ENCODE measurements at places on chromosomes 1 and 21.

DNA sequence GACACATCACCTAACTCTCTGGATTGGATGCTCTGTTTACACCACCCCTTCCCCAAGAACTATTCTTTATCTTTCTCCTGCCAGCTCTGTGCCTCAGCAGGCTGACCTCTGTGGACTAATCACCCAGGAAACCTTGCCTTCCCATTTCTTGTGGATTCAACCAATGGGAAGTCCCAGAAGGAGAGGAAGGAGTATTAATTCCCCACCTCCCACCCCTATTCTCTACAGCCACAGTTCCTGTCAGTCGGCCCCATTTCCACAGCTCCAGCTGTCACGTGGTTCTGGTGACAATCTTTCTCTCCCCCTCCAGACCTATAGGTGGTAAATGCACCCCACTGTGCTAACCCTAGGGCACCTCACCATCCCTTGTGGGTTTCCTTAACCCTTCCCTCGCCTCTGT, 46.8 kb upstream of the SSBP3 start:
- DNase-seq = no peak

DNA sequence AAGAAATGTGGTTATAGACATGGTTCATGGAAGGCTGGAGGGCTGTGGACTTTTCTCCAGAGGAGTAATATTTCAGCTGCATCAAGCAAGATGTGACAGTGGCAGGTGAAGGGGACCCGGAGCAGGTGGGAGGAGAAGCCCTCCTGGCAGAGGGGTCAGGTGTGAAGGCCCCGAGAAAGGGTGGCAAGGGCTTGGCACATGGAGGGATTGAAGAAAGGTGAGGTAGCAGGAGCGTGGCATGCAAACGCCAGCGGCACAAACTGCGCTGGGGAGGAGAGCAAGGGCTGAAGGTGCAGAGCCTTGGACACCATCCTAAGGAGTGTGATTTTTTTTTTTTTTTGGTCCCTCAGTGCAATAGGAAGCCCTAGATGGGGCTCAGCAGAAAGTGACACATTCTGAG, 244.6 kb downstream of the TOMM20 start:
- no peak for DNase-seq

GRCh38 chr21:14088391-14088790, 122.4 kb downstream of the LIPI start:
- no peak for DNase-seq

- no peak for DNase-seq
Observed at GRCh38 chr1:81455481-81455880, 345.3 kb upstream of the ADGRL2 start.

DNA sequence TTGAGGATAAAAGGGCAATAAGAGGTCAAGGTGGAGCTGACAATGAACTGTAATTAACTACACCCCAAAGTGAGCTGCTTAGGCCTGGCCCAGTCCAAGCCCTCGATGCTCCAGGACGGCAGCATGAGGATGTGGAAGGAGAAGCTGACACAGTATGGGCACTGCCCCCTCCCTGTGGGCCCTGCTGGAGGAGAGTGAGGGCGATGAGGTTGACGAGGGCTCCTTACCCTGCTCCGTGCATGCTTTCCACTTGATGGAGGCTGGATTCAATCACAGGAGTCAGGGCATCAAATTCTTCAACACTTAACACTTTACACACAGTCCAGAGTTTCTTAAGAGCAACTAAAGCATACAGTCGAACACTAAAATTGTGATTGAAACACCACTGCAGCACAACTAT, 32.4 kb downstream of the COA6 start:
- no peak for DNase-seq

DNA sequence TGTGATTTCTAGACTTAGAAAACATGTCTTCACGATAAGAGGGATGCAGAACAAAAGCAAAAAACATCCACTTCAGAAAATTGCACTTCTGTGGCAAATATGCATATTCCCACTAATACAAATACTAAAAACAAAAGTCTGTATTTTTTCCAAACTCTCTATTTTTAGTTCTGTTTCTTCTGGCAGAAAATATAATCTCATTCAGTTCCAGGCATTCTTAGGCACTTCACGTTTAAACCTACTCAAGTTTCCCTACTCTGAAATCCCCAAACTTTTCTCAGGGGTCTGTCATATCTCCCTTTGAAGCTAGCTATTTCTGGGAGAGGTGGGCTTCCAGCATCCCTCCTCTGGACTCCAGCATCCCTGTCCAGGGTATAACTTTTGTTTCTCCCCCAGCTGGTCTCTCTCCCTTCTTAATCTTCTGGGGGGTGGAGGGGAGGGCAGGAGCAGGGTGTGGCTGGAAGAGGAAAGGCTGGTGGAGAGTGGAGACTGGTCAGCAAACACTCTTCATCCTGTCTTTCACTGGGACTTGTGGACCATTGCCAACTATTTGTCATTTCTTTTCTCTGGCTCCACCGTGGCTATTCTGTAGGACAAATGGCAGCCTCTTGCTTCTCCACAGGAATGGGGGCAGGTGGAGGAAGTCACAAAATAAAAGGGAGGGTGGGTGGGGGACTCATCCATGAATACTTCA, 19.6 kb upstream of the NCF2 start:
- DNase-seq = no peak

DNA sequence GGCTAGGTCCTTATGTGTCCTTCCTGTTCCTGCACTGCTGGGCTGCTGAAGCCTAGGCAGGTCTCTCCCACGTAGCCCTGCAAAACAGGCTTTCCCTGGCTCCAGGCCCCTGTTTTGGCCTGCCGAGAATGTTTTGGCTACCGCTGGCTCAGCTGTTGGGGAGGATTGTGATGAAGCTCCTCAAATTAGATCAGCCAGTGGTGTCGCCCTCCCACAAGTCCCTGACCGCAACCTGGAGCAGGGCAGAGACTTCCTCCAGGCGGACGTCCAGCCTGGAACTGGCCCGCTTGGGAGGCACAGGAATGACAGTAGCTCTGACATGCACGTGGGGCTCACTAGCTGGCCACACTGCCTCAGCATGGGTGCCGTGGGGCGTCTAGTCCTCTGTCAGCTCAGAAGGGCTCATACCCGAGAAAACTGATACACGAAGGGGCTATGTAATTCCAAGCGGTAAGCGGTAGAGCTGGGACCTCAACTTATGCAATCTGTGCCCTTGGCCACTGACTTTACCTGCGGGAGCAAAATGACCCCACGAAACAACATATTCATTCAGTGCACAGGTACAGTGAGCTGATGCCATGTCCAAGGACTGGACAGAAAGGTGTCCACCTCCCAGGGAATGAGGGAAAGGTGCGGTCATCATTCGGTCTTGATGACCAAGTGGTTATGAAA, 26.6 kb downstream of the DHRS3 start:
- no peak for DNase-seq

DNA sequence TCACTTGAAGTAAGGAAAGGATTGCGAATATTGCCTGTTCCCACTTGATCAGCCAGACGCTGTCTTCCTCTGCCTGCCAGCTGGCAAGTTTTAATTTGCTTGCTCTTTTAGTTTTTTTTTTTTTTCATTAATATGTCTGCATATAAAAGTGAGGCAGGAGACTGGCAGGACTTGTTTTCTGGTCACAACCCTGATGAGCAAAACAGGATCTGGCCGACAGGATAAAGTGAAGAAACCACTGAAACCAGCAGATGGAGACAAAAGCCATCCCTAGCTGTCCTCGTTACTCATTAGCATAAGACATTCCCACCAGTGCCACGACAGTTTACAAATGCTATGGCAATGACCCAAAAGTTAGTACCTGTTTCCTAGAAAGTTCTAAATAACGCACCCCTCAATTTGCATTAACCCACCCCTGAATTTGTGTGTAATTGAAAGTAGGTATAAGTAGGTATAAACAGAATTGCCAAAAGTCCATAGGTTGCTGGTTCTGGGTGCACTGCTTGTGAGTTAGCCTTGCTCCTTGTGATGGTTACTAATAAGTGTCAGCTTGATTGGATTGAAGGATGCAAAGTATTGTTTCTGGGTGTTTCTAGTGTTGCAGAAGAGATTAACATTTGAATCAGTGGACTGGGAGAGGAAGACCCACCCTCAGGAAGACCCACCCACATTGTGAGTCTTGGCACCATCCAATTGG, 60.8 kb downstream of the ZNF684 start:
- DNase-seq = peak; percentile 6

DNA sequence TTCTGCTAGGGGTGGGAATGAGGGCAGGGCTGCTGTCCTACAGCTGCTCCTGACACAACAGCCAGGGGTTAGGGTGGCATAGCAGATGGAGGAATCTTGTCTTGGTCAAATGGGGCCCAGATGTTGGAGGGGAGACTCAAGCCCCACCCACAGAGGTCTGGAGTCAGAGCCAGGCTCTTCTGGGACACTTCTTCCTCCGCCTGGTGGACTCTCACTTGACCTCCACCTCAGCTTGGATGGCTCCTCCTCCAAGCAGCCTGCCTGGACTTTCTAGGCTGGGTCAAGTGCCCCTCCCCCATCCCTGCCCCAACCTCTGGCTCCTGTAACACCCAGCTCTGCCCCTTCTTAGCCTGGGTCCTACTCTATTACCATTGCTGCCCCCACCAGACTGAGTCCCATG, 35.5 kb downstream of the EPHA2 start:
- DNase-seq = no peak

DNA sequence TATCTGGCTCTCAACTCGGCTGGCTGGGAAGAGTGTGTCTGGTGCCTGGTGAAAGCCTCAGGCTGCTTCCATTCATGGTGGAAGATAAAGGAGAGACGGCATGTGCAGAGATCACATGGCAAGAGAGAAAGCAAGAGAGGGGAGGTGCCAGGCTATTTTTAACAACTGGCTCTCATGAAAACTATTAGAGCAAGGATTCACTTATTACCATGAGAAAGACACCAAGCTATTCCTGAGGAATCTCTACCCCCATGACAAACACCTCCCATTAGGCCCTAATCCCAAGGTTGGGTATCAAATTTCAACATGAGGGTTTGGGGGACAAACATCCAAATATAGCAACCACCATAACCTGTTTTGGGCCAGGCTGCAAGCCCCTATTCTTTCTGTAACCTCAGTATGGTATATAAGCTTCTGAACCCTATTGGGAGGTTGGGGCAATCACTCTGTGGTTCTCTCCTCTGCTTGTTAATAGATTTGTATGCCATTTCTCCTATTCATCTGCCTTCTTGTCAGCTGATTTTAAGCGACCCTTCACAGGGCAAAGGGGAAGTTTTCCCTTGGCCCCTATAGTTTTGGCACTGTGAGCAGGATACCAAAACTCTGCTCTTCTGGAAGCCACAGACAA, 179.0 kb upstream of the TNR start:
- DNase-seq = no peak

DNA sequence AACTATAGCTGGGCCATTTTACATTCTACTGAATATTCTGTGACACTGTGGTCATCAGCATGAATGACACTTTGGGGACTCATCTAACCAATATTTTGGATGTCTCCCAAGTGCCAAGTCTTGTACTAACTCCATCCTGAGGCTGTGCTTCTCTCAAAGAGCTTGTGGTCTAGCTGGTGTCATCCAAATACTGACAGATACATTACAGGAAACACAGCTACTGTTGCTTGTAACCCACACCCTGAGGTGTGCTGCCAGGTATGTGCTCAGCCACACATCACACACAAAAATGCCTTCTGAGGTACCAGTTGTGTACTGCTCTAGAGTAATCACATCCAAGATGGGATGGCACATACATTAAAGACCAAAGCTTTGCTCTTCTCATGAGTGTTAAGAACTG, 81.6 kb downstream of the ST6GALNAC5 start:
- no peak for DNase-seq

- peak; percentile 47 for DNase-seq
Observed at GRCh38 chr1:237032029-237032428, 10.0 kb upstream of the RYR2 start.

DNA sequence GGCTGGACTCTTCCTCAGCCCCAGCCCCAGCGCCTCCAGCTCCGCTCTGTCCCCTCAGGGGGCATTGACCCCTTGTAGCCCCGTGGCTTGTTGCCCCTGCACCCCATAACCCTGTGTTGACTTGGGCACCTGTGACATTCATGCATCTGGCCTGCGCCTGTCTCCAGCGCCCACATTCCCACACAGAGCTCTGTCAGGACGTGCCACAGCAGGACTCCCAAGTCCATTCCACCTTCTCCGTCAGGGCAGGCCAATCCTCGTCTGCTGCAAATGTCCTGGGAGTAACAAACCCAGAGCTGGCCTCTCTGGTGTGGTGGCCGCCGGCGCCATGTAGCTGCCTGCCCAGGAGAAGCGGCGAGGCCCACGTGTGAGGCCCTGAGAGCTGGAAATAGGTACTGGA, 60.6 kb downstream of the AGPAT3 start:
- no peak for DNase-seq

DNA sequence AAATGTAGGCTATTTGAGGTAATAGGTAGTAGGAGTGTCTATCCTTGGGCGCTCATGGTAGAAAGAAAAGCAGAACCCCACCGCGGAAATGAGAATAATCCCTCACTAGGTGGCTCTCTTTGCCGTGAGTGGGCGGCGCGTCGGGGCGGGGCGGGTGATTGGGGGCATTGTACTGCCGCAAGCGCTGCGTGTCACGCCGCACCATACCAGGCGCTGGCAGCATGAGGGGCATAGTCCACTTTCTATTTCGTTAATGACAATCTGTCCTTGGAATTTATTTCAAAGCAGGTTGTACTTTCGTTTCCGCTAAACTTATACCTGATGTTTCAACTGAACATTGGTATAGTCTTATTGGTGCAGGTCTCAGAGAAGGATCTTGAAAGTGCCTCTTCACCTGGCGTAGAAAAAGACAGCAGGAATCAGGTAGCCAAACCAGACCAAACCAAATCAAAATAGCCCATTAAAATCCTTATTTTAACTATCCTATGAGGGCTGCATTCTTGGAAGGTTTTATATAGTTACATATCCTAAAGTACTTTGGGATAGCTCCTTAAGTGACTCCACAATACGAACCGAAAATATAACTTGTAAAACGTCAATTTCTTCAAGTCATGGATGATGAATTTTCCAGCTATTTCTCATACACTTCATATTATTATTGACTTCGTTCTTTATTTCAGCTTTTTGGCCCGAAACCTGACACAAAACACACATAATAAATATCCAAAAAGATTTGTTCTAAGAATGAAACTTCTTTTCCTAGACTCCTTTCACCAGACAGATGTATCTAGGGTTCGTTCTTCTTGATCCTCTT, 1.9 kb upstream of the SMG7 start:
- DNase-seq = no peak

GRCh38 chr21:43879348-43880110, 14.5 kb downstream of the AGPAT3 start:
- no peak for DNase-seq

GRCh38 chr1:30275926-30276764, 447.2 kb downstream of the MATN1 start:
- DNase-seq = no peak

DNA sequence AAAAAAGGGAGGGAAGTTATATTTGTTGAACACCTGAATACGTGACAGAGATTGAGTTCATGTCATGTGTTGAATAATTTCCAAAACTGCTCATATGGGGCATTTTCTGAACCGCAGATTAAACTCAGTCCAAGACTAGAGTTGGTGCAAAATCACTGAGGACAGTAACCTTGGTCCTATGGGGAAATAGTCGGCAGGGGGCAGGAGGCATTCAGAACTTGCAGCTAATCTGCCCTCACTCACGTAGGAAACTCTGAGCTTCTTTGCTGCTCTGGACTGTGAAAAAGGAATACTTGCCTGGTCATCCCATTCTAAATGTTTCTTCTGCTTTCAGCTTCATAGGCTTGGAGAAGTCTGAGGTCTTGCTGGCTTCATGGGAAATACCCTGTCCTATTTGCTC, 228.3 kb upstream of the ZP4 start:
- no peak for DNase-seq

GRCh38 chr1:7519181-7519860, 251.8 kb upstream of the VAMP3 start:
- no peak for DNase-seq

All from SK-N-MC (cell line).